ENCODE measurements at places on chromosomes 11 and 22.

- no peak for DNase-seq
Observed at GRCh38 chr22:50161508-50162390, 8.8 kb upstream of the PANX2 start.

DNA sequence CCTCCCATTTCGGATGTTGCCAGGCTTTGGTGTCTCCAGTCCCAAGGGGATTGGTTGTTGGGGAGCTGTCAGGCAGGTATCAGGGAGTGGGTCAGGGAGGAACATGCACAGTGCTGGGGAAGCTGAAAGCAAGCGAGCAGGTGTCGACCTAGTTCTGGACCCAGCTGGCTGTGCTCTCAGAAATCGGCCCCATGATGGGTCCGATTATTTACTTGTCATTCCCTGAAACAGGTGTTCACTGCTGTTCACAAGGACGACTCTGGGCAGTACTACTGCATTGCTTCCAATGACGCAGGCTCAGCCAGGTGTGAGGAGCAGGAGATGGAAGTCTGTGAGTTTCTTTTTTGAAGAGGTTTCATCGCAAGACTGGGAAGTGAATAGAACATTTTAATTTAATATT, 76.8 kb downstream of the JAM3 start:
- DNase-seq = no peak

DNA sequence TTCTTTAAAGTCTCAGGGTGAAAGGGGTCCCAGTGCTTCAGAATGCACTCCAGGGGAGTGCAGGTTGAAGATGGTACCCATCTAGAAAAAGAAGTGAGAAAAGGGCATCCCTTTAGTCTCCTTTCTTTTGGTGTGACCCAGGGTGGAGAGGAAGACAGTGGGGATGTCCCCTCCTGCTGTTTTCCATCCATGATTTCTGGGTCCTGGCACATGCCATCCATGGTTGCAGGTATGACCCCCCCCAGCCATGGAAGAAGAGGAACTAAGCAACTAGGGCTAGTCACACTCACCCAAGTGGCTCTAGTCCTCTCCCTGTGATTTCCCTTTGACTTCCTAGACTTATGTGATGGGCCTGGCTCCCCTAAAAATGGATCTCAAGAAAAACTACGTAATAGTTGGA, 15.9 kb upstream of the EI24 start:
- no peak for DNase-seq

- peak; percentile 73 for DNase-seq
Observed at GRCh38 chr11:86160541-86161149, 83.9 kb upstream of the EED start.

DNA sequence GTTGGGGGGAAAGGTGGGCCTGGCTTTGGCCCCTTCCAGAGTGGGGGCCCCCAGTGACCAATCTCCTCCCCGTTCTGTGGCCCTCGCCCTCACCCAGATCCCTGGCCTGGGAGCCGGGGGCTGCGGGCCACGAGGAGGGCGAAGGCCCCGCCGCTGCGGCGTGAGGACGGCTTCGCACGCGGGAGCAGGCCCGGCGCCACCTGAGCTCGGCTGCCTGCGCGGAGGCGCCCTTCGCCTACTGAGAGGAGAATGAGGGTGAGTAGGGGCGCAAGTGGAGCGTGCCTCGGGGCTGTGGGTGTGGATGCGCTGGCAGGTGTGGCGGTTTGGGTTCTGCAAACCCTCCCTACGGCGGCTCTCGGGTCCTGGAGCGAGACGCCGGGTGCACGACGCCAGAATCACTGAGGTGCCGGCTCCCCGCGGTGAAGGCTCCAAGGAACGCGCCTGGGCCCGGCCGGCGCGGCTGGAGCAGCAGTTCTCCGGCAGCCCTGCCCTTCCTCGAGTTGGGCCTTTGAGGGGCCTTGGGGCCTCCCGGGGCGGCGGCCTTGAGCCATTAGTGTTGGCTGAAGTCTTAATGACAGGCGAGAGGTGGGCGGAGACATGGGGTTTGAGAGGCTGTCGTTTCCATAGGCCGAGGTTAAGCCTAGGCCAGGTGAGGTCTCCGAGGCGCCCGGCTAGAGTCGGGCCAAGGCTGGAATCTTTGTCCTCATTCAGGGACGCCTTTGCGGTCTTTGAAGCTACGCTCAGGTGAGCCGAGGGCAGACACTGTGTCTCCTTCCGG, 65.3 kb downstream of the CTTN start:
- no peak for DNase-seq

DNA sequence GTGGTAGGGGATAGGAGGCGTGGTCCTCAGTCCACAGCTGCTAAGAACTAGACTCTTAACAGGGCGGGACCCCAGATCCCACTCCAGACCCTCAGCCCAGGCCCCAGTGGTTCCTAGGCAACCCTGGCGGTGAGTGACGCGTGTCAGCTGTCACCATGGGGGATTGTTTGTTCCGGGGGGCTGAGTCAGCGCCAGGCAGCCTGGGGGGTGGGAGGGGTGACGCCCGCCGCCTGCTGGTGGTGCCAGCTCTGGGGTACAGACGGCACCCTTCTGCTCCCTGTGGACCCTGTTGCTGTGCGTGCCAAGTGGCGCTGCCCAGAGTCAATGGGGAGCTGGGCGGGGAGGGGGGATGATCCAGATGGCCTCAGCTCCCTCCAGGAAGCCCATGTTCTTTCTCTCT, 2.5 kb downstream of the CNIH2 start:
- peak; percentile 28 for DNase-seq

GRCh38 chr22:26045051-26045450, 124.2 kb upstream of the SEZ6L start:
- no peak for DNase-seq

DNA sequence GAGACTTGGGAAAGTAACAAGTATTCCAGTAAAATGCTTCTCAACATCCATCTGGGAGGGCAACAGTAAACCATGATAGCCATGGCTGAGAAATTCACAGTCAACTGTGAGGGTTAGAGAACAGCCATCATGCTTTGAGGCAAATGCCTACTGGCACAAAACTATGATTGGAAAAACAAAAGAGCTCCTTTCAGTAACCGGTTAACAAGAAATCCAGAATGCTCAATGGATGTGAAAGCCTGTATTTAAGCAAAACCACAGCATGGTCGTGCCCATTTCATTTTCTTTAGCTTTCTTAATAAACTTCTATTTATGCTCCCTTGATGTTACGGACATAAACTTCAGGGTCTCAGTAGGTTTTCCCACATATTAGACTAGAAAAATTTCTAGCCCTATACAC, 139.5 kb downstream of the SOX6 start:
- no peak for DNase-seq
